ENCODE measurements at places on chromosomes 6 and 20. TPM values are rescaled to one million over a fixed set of nuclear protein-coding genes. Genes with fewer than 3 reads are reported as not detected.
A peak's percentile ranks its signal among the peaks of the same experiment; 100 is the strongest.

- no peak for DNase-seq
Observed at GRCh38 chr6:79463621-79464050, 73.6 kb downstream of the LCA5 start.

GRCh38 chr6:137493218-137494038, 766 bp downstream of the OLIG3 start:
- DNase-seq, result peak; percentile 24

DNA sequence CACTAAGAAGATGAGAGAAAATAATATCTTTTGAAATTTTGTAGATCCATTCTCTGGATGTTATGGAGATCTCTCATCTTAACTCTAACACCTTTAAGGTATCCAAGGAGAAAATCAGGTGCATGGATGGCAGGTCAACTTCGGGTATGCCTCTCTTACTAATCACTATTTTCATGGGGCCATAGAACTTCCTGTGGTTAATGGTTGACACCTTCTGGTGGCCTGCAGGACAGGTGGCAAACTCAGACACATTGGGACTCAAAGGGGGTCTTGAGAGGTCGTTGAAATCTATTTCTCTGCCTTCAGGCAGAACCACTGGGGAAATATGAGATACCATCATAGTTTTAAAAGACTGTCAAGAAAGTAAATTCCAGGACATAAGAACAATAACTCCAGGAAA, 76.5 kb downstream of the ADAT2 start:
- no peak for DNase-seq

- no peak for DNase-seq
Observed at GRCh38 chr20:7629880-7630279, 310.4 kb downstream of the HAO1 start.

GRCh38 chr20:2838170-2838797, 2.2 kb downstream of the PCED1A start:
- DNase-seq, result no peak

- DNase-seq, result no peak
Observed at GRCh38 chr20:19758133-19758500, at the start of gene RIN2. RIN2 (plus strand) TSS chr20:19758258; CDS start chr20:19889602, 131,344 bp downstream.

DNA sequence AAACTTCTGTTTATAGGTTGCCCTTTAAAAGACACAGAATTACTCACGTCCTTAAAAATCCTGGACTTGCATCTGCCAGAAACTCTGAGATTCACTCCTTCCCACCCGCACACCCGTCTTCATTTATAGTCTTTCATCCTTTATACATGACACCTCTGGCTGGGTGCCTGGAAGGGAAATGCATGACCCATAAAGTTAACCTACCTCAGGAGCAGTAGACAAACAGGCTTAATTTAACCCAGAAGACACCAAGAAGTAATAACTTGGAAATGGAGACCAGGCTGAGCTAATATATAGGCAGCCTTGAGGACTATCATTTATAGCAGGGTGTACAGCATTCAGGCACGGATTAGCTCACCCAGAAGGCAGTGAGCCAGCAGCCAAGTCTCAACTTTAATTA, 429.0 kb upstream of the NRSN1 start:
- DNase-seq, result no peak

- DNase-seq, result no peak
Observed at GRCh38 chr20:50510706-50511542, 741 bp downstream of the PTPN1 start.

- DNase-seq, result no peak
Observed at GRCh38 chr6:125154761-125155135, 1.2 kb downstream of the TPD52L1 start.

DNA sequence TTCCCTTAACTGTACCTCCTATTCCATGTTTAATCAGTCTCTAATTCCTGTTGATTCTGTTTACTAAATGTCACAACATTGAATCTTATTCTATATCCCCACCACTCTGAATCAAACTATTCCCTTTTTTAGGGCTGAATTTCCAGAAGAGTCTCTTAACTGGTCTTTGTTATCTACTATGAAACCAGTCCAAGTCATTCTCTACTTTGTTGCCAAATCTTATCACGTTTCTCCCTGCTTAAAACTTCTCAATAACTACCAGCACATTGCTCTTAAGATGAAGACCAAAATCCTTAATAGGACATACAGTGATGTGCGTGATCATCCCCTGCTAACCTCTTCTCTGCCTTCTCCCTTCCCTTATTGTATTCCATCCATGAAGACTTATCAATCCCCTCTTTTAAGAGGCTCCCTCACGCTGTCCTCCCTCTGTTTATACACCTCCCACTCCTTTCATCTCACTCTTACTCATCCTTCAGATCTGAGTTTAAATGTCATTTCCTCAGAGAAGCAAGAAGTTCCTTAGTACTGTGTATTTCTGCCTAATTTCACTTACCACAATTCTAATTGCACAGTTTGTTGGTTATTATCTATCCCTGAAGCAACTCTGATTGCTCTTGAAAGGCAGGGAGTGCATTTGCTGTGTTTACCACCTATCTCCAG, 143.0 kb upstream of the AHI1 start:
- DNase-seq, result no peak

GRCh38 chr6:132937466-132937906, 123.1 kb downstream of the RPS12 start:
- DNase-seq, result no peak

- no peak for DNase-seq
Observed at GRCh38 chr6:100115407-100116101, 121.5 kb upstream of the MCHR2 start.

DNA sequence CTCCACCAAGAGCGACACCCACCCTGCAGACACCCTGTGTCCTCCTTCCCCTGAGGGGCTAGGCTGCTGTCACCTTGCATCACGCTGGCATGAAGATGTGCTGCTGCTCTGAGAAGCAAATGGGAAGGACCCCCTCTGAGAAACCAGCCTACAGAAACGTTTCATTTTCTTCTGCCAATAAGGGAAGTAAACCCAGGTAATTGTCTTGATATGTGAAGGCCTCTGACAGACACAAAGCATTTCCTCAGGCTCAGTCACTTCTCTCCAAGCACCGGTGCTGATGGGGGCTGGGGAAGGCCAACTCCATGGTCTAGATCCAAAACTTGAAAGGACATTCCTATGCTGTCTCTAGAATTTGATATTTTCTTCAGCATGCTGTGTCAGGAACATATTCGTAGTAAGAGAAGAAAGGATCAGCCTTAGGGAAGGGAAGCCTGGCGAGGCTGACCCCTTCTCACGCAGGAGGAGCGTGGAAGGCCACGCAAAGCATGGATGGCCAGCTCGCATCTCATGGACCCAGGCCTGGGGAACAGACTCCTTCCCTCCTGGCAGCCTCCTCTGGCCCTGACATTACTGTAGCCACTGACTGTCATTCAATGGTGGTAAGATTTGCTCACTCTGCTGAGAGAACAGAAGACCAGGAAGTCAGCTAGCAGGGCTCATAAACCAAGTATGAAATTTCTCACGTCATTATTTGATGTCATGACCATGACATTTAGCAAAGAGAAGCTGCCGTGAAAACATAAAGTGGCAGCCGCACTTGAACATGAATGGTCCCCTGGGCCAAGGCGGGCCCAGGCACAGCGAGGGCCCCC, 20.4 kb downstream of the ACSS1 start:
- DNase-seq, result no peak

- no peak for DNase-seq
Observed at GRCh38 chr20:19851861-19852260, 93.8 kb downstream of the RIN2 start.

DNA sequence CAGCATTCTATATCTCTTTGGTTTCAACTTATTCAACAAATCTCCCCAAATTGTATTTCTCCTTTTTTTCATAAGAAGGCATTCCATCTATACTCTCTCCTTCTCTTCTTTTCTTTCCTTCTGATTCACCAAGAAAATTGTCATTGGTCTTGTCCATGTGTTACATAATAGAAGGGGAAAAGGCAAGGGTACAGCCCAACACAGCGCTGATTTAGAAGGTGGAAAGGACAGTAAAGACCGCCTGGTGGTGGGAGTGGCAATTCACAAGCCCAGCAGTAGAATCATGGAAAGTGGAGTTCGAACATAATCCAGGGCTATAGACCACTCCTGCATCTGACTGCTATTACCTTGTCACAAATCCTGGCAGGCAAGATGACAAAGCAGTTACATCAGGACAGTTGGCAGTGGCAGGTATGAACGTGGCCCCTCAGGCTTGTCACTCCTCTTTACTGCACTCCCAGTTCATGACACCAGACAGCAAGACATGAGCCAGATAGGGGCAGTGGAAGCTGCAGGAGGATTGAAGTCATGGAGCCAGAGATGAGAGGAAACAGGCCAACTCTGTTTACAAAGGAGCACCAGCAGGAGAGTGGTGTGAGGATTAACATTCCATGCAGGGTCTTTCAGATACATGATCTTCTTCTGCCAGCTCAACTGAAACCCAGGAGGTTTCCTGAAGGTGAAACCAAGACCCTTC, 2.1 kb upstream of the TNFAIP3 start:
- DNase-seq, result no peak

DNA sequence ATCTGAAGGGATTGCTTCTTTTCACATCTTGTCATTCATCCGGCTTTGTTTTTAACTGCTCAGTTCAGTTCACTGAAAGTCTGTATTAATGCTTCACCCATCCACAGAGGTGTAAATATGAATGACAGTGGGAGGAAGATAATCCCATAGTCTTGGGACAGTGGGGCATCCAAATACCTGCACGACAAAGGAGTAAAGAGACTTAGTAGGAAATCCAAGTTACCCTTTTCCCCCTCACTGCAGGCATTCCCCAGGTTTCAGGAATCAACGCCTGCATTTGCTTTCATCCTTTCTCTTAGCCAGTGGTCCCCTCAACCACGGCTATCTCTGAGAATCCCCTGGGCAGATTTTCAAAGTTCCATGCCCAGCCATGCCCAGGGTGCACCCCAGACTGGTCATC, 110.2 kb downstream of the MYLK4 start:
- no peak for DNase-seq

- no peak for DNase-seq
Observed at GRCh38 chr20:15396026-15396425, 1058.6 kb upstream of the FLRT3 start.

Gene TP53RK
- 10.7 TPM for total RNA-seq

Gene LIN28B
- not detected for total RNA-seq

Gene ZHX3
- 10.1 TPM for total RNA-seq
